ENCODE measurements at places on chromosomes 1 and 21.

DNA sequence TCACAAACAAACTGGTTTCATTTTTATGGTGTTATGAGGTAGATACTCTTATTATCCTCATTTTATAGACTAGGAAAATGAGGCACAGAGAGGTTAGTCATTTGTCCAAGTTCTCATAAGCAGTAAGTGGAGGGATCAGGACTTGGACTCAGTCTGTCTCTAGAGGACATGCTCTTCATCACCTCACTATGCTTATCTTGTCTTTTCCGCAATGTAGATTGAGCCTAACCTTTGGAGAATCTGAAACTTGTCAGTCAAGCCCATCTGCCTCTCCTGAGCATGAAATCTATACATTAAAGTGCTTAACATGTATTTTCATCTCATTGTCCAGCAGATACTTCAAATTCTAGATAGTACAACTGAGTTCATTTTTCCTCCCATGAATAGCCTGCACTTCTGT lies 11.8 kb upstream of the CDC14A start:
- no peak for DNase-seq

- DNase-seq: no peak
These were observed 41.6 kb upstream of the NRDC start for GRCh38 chr1:51920130-51920529.

- no peak for DNase-seq
These were observed 251.9 kb downstream of the SDCCAG8 start for GRCh38 chr1:243507672-243508302.

GRCh38 chr1:211648980-211649934 lies 26.2 kb downstream of the NEK2 start:
- no peak for DNase-seq

- DNase-seq: no peak
These were observed 25.4 kb downstream of the FMN2 start for GRCh38 chr1:240116831-240117769.

DNA sequence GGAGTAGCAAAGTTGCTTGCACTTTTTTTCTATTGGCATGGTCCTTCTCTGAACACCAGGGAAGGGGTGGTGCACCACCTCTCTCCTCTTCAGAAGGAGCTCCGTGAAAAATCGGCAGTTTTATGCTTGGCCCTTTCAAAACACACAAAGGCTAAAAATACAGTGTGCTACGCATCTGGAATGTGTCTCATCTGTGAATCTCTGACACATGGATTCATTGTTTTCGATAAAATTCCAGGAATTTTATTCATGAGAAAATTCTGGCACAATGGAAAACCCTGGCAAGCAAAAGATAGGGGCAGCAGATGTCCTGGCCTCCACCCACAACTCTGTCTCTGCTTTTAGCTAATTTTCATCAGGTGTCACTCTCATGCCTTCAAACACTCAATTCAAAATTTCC lies 42.9 kb downstream of the ERG start:
- no peak for DNase-seq

- no peak for DNase-seq
These were observed 1.1 kb upstream of the RPRD2 start for GRCh38 chr1:150362721-150363425.

GRCh38 chr21:36888466-36888865 lies 78.0 kb downstream of the HLCS start:
- DNase-seq: no peak

DNA sequence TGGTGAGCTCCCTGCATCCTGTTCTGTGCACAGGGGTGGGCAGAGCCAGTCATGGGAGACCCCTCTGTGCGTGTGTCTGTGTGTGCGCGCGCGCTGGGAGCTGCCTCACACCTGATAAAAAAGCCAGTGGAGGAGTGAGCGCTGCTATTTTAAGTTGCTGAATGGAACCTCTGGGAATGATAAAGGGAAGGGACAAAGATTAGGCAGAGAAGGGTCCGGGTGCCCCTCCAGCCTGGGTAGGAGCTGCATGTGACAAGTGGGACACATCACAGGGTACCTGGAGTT lies 847 bp downstream of the ADORA1 start:
- no peak for DNase-seq

- DNase-seq: no peak
These were observed 19.9 kb downstream of the SGIP1 start for GRCh38 chr1:66553846-66554245.

DNA sequence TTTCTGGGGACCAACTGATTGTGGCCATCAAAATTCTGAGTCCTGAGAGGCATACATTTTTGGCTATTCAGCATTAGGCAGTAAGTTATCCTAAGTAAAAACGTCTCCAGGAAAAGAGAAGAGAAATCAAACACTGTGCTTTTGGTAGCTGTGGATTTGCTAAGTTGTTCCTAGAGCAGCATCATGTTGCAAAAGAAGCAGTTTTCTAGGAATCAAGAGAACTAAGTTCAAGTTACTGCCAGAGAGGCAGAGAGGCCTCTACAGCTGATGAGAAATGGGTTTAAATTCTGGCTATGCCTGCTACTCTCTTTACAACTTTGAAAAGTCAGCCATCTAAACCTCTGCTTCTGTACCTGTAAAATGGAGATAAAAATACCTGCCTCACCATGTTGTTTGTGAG lies 22.8 kb downstream of the RD3 start:
- DNase-seq: no peak

DNA sequence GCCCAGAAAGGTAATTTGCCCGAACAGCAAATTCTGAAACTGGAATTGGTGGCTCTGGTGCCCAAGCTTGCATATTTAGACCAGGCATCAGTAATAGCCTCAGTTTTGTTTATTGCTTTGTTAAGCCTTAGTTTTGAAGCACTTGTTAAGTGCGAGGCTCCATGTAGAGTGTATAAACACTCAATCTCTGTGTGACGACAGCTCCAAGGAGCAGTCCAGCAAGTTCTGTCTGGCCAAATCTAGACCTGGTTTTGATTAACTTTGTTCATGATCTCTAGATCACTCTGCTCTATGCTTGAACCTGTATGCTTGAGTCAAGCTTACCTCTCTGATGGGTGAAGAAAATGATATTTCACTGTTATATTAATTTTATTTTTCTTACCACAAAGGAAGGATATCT lies 37.4 kb downstream of the DOP1B start:
- no peak for DNase-seq

DNA sequence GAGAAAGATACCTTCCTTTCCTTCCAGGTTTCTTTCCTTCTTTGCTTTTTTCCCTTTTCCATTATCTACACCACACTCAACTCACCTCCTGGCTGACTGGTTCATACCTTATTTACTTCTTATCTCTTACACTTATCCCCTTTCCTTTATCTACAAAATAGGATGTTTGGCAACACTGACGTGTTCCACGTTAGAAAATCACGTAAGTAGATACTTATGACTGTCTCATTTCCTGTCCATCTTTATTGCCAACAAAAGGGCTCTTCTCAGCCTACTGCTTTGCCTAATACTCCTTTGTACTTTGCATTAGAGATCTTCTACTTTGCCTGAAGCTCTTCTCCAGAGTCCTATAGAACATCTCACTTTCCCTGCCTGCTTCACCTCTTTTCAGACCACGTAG lies 25.1 kb downstream of the SYNJ1 start:
- no peak for DNase-seq
